SW 1271 (cell line): ENCODE measurements at places on chromosomes 2 and 18.

GRCh38 chr2:171235262-171235881, 74.7 kb upstream of the TLK1 start:
- no peak for DNase-seq

GRCh38 chr2:241286348-241287090, 29.0 kb downstream of the HDLBP start:
- DNase-seq: no peak

- DNase-seq: no peak
Measured at GRCh38 chr2:240310201-240310600, 125.3 kb upstream of the GPC1 start.

DNA sequence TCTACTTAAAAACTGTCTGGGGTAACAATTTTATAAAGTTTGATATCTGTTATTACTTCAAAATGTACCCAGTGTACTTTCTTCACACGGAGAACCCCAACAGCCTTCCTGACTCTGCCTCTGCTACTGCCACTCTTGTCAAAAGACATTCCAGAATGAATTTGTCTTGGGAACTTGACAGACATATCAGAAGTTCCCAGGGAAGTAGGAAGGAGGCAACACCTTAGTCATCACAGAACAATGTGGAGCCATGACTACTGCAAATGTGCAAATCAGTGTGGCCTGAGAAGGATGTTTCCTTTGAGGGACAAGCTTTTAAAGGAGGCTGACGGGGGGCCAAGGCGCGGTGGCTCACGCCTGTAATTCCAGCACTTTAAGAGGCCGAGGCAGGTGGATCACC, 133.8 kb upstream of the RNF152 start:
- no peak for DNase-seq

DNA sequence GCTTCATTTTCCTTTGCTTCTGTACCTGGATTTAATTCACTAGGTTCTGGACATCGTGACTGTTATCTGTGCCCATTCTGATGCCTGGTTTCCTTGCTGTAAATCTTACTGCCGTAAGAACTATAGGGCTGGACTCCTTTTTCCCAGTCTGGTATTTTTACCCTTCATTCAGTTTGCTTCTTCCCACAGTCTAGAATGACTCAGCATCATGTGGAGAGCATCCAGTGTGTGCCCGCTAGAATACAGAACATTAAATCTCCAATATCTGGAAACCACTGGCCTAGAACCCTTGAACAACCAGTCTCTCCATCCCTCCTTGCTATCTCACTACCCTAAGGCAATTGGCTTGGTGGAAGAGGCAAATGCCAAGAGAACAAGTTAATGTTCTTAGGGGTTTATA, 1075.4 kb upstream of the ZEB2 start:
- no peak for DNase-seq

DNA sequence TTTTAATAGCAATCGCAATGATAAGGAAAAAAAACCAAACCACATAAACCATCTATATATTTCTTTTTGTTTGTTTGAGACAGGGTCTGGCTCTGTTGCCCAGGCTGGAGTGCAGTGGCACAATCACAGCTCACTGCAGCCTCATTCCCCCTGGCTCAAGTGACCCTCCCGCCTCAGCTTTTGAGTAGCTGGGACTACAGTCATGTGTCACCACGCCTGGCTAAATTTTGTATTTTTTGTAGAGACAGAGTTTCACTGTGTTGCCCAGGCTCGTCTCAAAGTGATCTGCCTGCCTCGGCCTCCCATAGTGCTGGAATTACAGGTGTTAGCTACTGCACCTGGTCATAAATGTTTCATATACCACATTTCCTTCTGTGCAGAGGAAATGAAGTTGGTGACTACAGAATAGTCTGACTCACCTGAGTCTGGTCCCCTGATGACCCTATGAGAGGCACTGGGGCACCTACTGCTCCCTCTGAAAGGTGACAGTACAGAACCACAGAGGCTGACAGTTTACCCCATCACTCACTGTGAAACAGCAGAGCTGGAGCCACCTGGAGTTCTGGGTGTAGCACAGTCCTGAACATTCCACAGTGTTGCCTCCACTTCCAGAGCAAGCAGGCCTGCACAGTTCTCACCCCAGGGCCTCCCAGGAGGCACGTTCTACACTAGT, 183.7 kb upstream of the PXDN start:
- DNase-seq: no peak

DNA sequence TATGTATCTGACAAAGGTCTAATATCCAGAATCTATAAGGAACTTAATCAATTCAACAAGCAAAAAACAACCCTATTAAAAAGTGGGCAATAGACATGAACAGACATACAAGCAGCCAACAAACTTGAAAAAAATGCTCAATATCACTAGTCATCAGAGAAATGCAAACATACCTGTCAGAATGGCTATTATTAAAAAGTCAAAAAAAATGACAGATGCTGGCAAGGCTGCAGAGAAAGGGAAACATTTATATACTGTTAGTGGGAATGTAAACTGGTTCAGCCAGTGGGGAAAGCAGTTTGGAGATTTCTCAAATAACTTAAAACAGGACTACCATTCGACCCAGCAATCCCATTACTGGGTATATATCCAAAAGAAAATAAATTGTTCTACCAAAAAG, 21.6 kb downstream of the SESTD1 start:
- no peak for DNase-seq

DNA sequence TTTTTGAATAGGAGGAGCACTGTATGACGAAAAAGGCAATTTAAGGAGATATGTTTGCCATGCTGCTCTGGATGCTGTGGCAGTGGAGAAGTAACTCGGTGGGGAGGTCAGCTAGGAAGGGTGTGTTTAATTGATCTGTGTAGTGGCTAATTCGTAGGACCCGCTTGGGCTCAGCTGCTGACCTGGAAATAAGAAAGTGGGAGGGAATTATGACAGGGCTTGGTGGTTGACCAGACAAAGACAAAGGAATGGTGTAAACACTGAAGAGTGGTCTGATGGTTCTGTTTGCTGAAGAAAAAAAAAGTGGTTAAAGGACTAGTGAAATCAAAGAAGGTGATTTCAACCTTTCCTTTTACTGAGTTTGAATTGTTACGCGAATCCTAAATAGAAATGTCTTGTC, 146.0 kb downstream of the MAP4K4 start:
- no peak for DNase-seq

GRCh38 chr2:54120950-54121349, 5.5 kb downstream of the ACYP2 start:
- DNase-seq: no peak

- no peak for DNase-seq
Measured at GRCh38 chr2:62305421-62306176, 109.7 kb downstream of the B3GNT2 start.

DNA sequence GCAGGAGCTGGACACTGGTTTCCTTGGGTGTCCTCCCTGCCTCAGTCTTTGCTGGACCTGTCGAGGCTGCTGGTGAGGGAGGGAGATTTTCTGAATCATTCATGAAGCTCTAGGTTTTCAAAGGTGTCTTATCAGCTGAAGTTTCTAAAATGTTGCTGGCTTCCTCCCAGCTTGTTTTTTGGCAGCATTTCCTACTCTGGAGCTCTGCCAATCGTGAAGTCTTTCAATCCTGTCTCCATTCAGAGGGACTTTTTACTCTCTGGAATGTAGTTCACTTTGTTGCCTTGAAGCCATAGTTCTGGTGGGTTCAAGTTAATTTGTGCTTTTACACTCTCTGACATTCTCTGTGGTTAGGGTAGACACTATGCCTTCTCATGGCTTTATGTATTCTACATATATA, 23.9 kb downstream of the SNTG2 start:
- DNase-seq: no peak

DNA sequence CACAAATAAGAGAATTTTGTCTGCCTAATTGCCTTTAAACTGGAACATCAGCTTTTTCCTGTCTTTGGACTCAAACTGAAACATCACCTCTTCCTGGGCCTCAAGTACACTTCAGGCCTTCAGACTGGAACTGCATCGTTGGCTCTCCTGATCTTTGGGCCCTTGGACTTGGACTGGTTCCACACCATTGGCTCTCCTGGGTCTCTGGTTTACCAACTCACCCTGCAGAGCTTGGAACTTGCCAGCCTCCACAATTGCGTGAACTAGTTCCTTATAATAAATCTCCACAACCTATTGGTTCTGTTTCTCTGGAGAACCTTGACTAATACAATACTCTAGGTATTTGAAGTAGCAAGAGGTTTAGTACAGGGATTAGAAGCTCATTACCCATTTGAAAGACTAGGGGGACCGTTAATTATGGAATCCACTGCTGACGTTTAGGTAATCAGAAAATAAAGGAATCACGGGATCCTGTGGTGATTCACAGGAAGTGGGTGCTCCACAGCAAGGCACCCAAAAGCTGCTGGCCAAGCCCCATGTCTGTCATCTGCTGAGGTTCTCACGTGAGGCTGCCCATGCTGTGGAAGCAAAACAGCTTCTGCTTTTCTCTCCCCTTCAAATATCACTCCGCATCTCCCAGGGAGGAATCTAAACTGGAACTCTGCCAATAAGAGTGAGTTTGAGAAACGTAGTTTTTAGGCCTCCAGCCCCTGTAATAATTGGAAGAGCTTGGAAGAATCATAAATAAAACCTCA, 20.0 kb upstream of the SGPP2 start:
- no peak for DNase-seq

GRCh38 chr2:127170021-127170420, 50.1 kb downstream of the CYP27C1 start:
- DNase-seq: no peak

GRCh38 chr18:79792096-79792987, 5.4 kb upstream of the KCNG2 start:
- DNase-seq: no peak

DNA sequence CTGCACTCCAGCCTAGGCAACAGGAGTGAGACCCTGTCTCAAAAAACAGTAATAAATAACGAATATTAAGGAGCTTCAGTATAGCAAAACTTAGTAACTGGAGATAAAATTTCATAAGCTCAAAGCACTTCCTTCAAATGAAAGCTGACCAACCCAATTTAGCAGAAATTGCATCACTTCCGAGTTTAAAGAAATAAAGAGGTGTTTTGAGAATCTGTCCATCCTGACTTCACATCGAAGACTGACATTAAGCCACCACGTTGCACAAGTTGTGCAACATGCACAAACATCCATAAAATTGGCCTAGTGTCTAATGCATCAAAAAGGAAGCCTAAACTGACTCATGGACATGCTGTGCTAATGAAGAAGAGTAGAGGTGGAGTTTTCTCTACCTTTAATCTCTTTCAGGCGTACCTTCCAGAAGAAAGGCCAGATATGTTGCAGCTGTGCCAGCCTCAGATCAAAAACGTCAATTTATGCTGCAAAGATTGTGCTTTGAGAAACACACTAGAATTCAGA, 7.7 kb upstream of the DSG3 start:
- no peak for DNase-seq

GRCh38 chr2:23566241-23567142, 181.5 kb downstream of the KLHL29 start:
- no peak for DNase-seq

- no peak for DNase-seq
Measured at GRCh38 chr2:181575650-181576025, 81.3 kb downstream of the CERKL start.

GRCh38 chr2:8337321-8337720, 344.5 kb upstream of the ID2 start:
- DNase-seq: no peak

DNA sequence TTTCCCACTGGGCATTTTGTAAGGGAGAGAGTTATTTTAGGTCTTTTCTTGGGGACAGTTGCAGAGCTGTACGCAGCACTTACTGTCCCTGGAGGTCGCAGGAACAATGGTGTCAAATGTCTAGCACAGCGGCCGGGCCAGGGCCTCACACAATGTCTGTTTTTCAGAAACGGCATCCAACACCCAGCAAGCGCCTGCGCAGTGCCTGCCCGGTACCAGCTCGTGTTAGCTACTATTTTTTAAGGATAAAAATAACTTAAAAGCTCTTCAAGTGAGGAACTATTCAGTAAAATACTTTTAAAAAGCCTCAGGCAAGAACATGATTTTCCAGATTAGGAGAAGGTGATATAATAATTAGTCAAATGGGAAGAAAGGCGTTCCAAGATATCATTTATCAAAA, 90.0 kb downstream of the MBP start:
- no peak for DNase-seq

GRCh38 chr18:6859676-6860422, 130.3 kb downstream of the ARHGAP28 start:
- DNase-seq: no peak

GRCh38 chr2:127342101-127342500, 45.7 kb downstream of the MAP3K2 start:
- no peak for DNase-seq

DNA sequence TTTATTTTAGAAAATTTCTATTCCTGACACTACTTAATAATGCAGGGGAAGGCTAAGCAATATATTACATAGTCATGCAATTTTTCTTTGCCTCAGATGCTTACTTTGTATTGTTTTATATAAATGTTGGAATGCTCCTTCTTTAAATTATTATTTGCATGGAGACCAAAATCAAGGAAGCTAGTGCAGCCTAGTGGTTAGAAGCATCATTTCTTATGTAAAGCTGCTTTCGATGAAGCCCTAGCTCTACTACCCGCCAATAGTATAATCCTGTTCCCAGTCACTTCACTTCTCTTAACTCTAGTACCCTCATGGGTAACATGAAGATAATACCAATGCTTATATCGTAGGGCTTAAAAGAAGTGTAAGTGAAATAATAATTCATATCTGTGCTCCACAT, 198.9 kb downstream of the LRATD1 start:
- no peak for DNase-seq

DNA sequence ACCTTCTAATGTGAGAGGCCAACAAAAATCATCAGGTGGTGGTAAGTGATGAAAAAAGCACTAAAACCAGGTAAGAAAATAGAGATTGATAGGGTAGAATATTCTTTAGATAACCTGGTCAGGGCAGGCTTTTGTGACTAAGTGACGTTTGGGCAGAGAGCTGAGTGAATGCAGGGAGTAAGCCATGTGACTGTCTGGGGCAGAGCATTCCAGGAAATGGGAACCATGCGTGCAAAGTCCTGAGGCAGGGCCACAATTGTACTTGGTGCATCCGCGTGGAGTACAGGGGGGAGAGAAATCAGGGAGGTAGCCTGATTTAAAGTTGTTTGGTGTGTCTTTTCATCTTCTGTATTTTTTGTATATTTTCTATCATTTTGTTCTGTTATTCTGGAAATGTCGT, 102.5 kb downstream of the LYPD6B start:
- no peak for DNase-seq

GRCh38 chr2:198775737-198776136, 682.0 kb downstream of the SATB2 start:
- no peak for DNase-seq

DNA sequence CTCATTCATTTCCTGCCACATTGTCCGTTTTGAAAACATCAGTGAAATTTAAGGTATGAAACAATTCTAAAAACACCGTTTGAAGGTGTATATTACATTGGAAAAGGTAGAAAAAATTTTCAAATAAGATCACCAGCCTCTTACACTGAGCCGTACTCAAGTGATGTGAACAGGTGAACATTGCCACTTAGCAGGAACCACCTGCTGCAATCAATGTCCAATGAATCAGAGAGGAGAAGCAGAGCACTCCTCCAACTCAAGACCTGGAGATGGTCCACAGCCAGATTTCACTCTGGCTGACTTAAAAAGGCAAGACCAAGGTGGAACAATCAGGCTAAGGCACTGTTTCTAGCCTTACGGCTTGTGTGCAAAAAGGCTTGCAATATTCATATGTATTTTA, 110.3 kb upstream of the TTN start:
- no peak for DNase-seq
